Naive thymus-derived CD8-positive, alpha-beta T cell (primary cell): ENCODE measurements at places on chromosomes 7 and 10.
A peak's percentile ranks its signal among the peaks of the same experiment; 100 is the strongest.

DNA sequence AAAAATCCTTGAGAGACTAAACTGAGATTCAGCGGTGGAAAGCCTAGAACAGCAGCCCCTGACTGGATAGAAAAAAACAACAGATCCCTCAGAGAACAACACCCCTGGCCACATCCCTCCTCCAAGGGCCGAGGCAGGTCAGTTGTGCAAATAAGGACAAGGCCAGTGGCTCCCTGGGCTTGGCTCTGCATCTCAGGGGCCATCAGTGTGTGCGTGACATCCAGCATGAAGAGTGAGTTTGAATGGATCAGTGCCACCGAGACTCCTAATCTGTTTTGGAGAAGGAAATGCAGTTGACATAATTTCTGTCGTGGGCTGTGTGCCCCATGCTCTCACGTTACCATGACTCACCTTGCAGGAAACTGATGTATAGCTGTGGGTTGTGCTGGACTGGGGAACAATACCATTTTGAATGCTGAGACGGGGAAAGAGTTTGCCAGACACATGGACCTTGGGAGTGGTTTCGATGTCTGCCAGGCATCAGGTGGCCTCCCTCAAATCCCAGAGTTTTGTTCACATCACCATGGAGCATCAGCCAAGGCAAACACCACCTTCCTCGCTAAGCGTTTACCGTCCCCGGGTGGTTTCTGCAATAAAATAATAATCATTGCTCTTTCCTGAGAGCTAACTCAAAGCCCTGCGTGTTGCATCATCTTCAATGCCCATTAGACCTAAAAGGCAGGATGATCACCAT, 153.2 kb upstream of the FZD8 start:
- DNase-seq: no peak

DNA sequence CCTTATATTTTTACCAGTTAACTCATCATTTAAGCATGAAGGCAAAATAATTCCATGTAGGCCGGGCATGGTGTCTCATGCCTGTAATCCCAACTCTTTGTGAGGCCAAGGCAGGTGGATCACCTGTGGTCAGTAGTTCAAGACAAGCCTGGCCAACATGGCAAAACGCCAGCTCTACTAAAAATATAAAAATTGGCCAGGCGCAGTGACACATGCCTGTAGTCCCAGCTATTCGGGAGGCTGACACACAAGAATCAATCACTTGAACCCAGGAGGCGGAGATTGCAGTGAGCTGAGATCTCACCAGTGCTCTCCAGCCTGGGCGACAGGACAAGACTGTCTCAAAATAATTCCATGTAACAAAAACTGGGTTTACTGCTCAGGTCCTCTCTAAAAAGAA, 18.3 kb downstream of the HNRNPA2B1 start:
- DNase-seq: no peak

DNA sequence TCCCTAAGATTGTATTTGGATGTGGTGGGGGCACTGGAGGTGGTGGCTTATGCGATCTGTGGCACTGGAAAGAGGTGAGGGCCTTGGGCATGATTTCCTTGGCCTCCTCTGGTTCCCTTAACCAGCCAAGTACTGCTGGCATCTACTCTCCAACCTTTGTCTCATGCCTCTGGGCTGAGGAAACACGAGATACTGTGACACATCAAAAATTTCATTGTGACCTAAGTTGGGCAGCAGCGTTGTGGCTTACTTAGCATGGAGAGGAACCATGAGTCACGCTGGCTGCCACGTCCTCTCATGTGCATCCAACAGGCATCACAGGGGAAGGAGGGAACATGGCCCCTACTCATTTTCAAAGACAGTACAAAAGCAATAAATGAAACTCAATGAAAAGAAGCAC, 29.7 kb upstream of the GSDME start:
- DNase-seq: no peak

GRCh38 chr7:156448918-156449317, 191.7 kb upstream of the RNF32 start:
- no peak for DNase-seq

DNA sequence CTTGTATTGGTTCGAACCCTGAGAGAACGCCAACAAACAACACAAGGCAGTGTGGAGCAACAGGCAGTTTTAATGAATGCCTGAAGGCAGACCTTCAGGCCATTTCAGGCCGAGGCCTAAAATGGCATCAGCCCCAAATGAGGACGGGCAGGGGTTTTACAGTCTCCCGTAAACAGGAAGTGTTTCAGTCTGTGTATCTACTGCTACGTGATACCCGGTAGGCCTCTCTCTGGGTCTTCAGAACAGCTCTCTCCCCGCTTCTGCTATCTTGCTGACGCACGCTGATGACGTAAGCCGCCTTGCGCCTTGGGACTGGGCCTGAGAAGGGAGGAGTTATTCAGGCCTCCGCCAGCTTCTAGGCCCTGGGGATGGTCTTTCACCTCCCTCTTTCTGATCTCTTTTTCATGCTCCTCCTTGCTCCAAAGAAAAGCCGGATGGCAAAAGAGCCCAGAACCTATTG, 67.7 kb downstream of the ST8SIA6 start:
- no peak for DNase-seq

DNA sequence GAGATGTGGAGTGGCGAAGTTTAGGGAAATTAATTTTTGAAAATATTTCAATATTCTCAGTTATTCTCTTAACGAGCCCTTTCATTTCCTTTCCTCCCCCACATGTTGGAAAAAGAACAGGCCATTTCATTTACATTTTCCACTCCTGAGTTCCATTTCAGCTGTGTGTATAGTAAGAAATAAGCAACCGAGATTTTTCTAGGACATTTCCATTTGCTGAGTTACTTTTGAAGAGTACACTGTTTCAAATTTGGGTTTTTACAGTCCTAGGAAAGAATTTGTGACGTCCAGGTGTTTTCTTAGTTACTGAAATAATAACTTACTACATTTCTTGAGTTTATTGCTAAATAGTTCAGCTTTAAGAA, 1.2 kb downstream of the SEPTIN7 start:
- no peak for DNase-seq

- DNase-seq: no peak
Observed at GRCh38 chr7:7607010-7607409, 33.5 kb upstream of the UMAD1 start.

GRCh38 chr10:1375346-1376170, 319.4 kb downstream of the WDR37 start:
- DNase-seq: no peak

DNA sequence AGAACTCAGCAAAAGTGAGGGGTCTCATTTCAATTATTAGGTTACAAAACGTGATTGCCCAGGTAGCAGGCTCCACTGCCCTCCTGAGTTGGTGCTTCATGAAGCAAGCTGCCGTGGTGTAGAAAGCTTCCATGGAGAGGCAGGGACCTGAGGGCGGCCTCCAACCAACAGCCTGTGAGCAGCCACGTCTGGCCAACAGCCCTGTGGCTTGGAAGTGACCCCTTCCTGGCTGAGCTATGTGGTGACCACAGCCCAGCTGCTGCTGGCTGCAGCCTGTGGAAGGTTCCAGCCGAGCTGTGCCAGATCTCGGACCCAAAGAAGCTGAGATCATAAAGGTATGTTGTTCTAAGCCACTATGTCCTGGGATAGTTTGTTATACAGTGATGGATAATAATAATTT, 122.5 kb upstream of the KLF6 start:
- no peak for DNase-seq

GRCh38 chr7:77188731-77189437, 10.7 kb downstream of the FGL2 start:
- DNase-seq: no peak

- DNase-seq: peak; percentile 57
Observed at GRCh38 chr10:103416436-103417147, 20.2 kb downstream of the PDCD11 start.

GRCh38 chr10:84695902-84696301, 367.5 kb downstream of the CCSER2 start:
- DNase-seq: no peak

GRCh38 chr10:28281726-28282315, 21.0 kb downstream of the MPP7 start:
- DNase-seq: no peak

- no peak for DNase-seq
Observed at GRCh38 chr10:16497911-16498310, 23.8 kb downstream of the C1QL3 start.

- DNase-seq: no peak
Observed at GRCh38 chr7:139708541-139708940, 69.3 kb downstream of the HIPK2 start.

DNA sequence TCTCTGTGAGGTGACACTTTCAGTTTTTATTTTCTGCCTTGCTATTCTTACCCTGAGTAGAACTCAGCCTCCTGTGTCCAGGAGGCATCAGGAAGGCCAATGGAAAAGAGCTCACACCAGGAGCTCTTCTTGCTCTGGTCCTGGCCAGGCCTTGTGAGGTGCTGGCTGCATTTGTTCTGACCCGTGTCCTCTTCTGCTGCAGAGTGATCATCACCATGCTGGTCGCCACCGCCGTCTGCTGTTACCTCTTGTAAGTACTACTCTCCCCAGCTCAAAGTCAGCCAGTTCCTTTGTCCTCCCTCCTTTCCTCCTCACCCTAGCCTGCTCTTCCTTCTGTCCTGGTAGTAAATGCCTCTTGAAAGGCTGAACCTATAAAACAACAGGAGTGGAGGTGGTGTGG, 1.6 kb downstream of the ATP6V0E2 start:
- DNase-seq: no peak

DNA sequence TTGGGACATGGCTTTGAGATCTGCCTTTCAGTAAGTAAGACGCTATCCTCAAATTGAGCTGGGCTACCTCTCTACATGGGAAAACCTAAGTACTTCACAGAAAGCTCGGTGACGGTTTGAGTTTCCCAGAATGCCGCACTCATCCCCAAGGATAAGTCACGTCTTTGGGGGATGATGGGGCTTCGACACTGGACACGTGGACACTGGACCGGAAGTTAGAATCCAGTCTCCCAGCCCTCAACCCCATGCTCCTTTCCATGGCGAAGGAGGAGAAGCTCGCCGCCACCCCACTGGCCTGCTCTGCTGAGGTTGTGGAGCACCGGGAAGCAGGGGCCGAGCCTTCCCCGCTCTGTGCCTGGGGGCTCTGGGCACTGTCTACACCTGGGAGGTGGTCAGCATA, 27.5 kb downstream of the PTPRE start:
- no peak for DNase-seq

DNA sequence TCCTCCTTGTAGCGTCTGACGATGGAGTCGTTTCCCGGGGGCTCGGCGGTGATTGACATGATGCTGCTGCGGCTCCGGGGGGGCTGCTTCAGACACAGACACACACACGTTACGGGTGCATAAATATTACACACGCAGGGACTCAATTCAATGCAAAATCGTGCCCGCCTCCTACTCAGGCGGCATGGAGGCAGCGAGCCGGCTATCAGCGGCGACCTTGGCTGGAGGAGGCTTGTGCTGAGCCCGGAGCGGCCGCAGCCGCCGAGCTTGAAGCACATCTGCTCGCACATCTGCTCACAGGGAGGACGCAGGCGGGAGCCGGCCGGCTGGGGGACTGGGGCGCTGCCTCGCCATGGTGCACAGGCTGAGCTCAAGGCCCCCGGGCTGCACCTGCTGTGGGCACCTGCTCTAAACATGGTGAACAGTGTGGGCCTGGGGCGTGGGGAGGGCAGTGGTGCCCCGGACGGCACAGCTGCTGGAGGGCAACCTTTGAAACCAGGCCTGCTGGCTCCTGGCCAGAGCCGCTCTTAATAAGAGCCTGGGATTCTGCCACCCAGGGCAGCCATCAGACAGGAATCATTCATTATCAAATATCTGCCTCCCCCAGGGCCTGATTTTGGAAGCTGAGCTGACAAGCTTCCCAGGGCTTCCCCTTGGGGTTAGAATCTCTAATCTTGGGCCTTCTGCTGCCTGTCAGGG, 84.7 kb upstream of the GNA12 start:
- no peak for DNase-seq

DNA sequence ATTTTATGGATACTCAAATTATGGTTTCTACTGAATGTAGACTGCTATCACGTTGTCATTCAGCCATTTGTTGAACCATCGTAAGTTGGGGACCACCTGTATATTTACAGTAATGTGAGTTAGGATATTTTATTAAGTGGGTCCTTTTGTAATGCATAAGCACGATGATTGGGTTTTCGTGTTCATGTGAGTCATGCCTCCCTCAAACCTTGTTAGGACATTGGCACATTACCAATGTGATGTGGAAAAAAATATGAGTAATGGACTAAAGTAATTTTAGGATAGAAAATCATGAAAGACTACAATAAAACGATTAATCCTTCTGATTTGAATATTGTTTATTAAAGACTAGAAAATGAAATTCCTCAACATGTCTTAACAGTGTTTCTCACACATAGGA, 8.7 kb downstream of the SMC3 start:
- DNase-seq: no peak

DNA sequence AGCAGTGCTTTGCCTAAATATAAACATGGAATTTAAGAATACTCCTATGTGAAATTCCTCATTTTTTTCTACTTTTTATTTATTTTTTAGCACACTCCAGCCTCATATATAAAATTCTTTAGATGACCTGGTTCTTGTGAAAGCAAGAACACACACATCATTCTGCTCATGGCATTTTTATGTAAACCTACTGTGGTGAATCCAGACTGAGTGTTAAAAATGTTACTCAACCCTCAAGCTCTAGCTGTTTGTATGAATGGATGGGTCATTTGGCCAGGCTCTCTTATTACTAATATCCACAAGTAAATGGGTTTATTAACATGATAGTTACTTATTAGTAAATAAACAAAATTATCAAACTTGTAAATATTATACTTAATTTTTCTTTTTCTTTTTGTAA, 551.7 kb upstream of the LRRN3 start:
- no peak for DNase-seq

- no peak for DNase-seq
Observed at GRCh38 chr7:102117743-102118142, 168.9 kb upstream of the SH2B2 start.

GRCh38 chr7:34886856-34887255, 150.4 kb downstream of the DPY19L1 start:
- no peak for DNase-seq

DNA sequence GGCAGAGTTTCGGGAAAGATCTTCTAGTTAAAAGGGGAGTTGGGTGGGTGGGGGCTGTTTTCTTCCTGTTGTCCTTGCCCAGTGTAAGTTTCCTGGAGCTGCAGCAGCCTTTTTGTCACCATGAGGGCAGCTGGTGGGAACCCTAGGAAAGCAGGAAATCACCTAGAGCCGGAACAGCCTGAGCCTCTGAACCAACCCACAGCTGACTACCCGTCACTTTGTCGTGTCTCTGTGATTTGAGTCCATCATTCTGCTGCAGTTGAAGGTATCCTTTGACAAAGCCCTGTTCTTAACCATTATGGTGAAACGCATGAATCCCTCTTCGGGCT, 1.2 kb upstream of the C10orf143 start:
- DNase-seq: no peak

DNA sequence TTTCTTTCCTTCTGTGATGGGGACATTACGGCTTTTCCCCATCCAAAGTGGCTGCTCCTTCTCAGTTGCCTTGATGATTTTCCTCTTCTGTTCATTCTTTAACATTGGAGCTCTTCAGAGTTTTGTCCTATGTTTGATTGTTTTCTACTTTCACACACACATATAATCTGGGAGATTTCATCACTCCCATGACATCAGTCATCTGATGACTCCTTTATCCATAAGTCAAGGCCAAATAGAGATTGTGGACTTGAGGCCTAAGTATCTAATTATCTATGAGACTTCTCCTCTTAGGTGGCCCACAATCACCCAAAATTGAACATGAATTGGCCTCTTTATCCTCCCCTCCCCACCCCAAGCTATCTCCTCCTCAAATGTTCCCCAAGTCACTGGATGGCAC, 5.3 kb upstream of the COL1A2 start:
- no peak for DNase-seq
